ENCODE measurements at places on chromosomes 5 and 9.

GRCh38 chr5:116637149-116637740, 62.6 kb upstream of the SEMA6A start:
- DNase-seq: no peak

- DNase-seq: peak; percentile 70
Measured at GRCh38 chr5:7886849-7887475, 18.0 kb downstream of the MTRR start.

DNA sequence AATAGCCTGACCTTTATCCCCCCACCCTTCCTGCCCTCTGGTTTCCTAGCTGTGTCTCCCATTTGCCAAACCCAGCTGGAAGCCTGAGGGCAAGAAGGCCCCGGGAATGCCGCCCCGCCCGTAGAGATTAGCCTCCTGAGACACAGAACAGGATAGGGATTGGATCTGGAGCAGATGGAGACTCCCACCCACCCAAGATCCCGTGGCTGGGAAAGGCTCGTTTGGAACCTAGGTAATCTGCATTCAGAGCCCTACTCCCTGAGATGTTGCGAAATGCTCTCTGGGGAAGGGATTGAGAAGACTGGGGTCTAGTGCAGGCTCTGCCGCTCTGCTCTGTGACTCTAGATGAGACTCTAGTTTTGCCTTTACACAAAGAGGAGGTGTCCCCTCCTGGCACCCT, 10.9 kb downstream of the AQP3 start:
- no peak for DNase-seq

DNA sequence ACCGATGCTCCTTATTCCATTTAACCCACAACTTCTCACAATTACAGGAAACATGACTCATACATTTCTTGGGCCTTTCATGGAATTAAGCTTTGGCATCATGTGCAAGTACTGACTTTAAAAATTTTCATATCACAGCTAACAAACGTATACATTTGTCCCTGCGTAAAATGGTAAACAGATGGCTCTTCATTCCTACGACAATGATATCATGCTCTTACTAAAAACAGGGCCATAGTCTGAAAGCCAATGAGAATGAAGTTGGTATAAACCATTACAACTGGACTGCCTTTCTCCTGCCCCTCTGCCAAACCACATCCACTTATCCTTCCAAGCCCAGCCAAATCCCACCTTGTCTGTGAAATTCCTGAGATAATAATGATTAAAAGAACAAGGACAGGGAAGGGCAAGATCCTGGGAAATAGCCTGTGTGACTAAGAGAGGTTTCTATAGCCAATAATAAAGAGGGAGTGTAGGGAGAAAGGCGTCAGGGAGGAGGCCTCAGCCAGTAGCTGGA, 44.9 kb upstream of the ZNF366 start:
- DNase-seq: peak; percentile 33

DNA sequence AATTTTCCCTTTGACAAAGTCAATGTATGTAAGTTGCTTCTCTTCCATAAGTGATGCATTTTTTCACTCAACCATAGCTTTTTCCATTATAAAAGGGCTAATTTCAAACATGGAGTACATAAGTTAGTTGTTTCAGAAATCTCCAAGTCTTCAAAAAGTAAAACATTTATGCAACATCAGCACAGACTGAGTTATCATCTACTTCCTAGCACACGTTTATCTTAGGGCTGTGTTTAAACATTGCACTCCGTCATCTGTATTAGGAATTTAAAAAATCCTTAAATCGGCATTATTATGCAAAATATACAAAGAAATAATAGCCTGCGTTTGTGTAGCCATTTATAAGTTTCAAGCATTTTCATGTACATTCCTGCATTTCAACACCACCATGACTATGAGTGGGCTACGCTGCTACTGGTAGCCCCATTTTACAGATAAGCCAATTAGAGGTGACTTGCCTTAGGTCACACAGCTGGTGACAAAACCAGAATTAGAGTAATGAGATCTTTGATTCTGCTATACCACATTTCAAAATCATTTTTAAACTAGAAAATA, 43.4 kb downstream of the PTPN3 start:
- no peak for DNase-seq

GRCh38 chr9:71908825-71909224, 2.2 kb downstream of the ABHD17B start:
- DNase-seq: no peak

GRCh38 chr5:43409809-43410271, 2.4 kb downstream of the CCL28 start:
- no peak for DNase-seq

DNA sequence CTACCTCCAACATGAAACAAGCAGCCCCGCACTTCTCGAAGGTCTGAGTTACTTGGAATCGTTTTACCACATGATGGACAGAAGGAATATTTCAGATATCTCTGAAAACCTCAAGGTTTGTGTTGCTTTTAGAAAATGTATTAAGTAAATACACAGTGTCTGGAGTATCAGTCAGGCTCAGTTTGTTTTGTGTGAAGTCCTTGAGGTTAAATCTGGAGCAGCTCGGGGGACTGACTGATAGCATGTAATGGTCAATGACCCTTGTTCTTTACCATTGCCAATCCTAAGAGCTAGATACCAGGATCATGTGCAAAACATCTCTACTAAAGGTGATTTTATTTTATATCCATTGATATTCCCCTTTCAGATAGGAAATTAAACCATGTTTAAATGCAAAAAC, 26.9 kb upstream of the LNPEP start:
- DNase-seq: no peak

DNA sequence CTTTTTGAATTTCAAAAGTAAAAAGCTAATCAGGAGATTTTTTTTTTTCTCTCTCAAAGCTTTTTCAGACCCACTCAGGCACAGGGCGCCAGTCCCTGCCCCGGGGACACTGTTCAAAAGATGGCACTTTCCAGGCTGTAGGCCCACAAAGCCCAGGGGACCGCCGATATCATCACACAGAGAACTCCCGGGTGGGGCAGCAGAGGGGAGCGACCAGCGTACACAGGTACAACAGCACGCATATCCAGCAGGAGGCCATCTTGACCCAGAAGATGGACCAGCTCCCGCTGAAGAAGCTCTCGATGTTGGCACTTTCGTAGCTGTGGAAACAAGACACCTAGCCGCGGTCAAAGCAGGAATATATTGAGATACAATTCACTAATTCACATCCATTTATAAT, 108.3 kb downstream of the THBS4 start:
- DNase-seq: no peak

GRCh38 chr9:91150998-91151717, 210.6 kb downstream of the AUH start:
- no peak for DNase-seq

- DNase-seq: no peak
Measured at GRCh38 chr9:129181246-129181645, 3.2 kb upstream of the IER5L start.

DNA sequence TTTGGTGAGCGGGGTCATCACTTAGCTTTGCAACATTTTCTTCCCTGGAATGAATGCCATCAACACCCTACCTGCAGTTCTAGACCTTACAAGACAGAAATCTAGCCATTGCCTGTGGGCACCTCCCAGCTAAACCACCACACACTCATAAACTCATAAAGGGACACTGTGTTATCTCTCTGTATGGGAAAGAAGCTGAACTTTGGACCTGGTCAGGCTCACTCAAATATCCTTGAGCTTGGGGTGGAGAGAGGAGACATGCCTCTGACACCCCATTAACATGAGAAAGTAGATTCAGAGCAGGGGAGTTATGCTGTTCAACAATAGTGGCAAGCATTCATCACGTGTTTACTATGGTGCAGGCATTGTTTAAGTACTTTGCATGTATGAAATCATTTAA, 205.6 kb downstream of the ZNF462 start:
- DNase-seq: no peak

- DNase-seq: no peak
Measured at GRCh38 chr9:27801545-27801944, 228.3 kb upstream of the C9orf72 start.
